ENCODE measurements at places on chromosomes 1 and 21.

DNA sequence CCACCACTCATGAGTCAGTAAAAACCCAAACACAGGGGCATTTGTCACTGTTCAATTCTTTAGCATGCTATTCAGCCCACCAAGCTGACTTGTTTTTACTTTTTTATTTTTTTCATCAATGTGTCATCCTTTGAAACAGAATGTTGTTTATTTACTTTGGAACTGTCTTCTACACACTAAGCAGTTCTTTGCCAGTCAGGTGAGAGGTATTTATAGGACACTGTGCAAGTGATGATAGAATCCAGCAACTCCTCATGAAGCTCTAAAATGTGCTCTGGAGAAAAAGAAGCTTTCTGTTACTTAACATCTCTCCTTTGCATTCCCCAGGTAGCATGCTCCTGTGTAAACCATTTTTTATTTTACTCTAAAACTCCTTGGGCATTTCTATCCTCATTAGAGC, 582.0 kb upstream of the TMPRSS15 start:
- no peak for DNase-seq

- DNase-seq = no peak
Measured at GRCh38 chr1:16155537-16156410, at the start of gene EPHA2. EPHA2 (minus strand) TSS chr1:16156069; CDS start chr1:16155932, 137 bp downstream.

DNA sequence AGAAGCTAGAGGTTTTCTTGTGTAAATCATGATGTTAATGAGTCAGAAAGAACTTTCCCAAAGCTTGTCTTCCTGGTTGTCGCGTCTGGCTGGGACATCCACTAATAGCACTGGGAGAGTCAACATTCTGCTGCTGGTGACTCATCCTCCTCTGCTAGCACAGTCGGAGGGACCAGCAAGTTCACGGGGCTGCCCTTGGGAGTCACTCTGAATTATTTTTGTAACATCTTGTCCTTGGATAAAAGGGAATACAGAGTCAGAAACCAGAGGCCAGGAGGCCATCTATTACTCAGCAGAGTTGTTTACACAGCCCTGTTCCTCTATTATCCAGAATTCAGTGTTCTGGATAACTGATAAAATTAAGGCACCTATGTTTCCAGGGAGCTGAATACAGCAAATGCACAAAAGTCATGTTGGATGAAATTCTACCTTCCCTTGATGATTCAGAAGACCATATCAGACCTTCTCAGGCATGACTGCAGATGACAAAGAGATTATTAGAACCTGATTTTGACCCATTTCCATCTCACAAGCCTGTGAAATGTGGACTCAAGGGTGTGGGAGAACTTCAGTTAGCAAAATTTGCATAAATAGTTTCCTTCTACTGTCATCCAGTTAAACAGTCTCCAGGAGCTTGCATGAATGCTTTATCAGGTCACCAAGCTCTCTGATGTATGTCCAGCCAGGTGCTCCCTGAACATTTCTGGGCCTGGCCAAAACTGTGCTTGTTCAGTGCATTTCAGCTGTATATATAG, 68.1 kb downstream of the JAK1 start:
- peak; percentile 23 for DNase-seq

GRCh38 chr1:198763298-198763714, 124.5 kb downstream of the PTPRC start:
- no peak for DNase-seq

GRCh38 chr1:230163205-230163604, 96.2 kb downstream of the GALNT2 start:
- DNase-seq = no peak

- DNase-seq = no peak
Measured at GRCh38 chr21:31606081-31606874, 53.2 kb upstream of the SOD1 start.

GRCh38 chr1:167770127-167770526, 48.3 kb downstream of the MPZL1 start:
- DNase-seq = no peak

- DNase-seq = no peak
Measured at GRCh38 chr1:205298191-205298994, 23.2 kb downstream of the NUAK2 start.

DNA sequence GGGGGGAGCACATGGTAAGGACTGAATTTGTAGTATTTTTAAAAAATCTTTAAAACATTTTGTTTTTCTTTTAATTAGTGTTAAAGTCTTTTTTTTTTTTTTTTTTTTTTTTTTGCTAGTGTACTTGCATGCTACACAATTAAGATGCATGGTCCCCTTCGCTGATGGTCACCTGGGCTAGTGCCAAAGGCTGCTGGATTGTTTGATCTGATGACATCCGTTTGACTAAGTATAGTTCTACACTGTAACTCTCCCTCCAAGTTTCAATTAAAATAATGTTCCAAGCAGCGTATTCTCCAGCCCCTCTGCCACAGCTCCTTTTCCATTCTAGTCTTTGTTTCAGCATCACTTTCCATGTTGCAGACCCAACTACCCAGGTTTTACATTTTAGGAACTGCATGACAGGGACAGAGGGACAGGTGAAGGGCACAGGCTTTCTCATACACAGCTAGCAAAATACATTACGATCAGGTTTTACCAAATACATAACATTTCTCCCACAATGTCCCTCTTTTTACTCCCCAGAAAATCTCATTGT, 852 bp upstream of the RAVER2 start:
- DNase-seq = peak; percentile 4

DNA sequence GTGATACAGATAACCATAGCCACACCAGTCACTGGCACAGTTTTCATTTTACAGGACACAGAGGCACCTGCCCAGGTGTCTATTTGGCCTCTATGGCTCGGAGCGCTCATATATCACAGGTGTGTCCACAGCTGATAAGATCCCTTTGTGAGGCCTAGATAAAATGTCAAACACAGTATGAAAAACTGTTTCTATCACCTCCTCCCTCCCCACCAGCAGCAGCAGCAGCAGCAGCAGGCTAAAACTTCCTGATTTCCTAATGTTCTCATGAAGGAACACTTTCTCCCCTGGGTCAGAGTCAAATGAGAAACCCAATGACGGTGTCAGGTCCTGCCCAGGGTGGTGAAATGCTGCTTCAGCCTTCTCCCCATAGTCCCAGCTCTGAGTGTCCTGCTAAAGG, 24.4 kb downstream of the ELAPOR1 start:
- DNase-seq = no peak

DNA sequence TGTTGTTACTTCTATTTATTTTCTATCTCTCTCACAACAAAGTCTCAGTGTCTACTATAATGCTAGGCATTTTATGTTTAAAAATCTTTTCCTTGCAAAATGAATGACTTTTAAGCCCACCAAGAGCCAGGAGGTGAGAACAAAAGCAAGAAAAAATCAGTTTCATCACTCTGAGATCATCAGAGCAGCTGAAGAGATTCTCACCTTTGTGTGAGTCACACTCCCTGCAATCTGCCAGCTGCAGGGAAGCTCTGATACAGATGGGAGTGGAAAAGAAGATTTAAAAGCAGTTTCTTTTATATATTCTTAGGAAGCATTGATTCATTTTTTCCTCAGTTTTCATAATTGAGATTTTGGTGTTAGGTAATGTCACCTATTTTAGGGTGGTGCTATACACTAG, 107.6 kb downstream of the LHX9 start:
- no peak for DNase-seq
